ENCODE measurements at places on chromosomes 3 and 15. TPM values are rescaled to one million over a fixed set of nuclear protein-coding genes. Genes with fewer than 3 reads are reported as not detected.

The VGLL3 gene
- total RNA-seq = 3.1 TPM

The GRAMD1C gene
- total RNA-seq = 0.23 TPM

The THPO gene
- total RNA-seq = 0.74 TPM

The STRA6 gene
- total RNA-seq = 12.9 TPM

The TMEM40 gene
- total RNA-seq = 0.10 TPM

The DUSP7 gene
- total RNA-seq = 4.3 TPM

The MKRN3 gene
- total RNA-seq = 9.6 TPM

The SMAD6 gene
- total RNA-seq = 3.4 TPM

The TM6SF1 gene
- 0.04 TPM for total RNA-seq

The PTH1R gene
- not detected for total RNA-seq

The CNTN6 gene
- 0.37 TPM for total RNA-seq

The CELSR3 gene
- 3.1 TPM for total RNA-seq

DNA sequence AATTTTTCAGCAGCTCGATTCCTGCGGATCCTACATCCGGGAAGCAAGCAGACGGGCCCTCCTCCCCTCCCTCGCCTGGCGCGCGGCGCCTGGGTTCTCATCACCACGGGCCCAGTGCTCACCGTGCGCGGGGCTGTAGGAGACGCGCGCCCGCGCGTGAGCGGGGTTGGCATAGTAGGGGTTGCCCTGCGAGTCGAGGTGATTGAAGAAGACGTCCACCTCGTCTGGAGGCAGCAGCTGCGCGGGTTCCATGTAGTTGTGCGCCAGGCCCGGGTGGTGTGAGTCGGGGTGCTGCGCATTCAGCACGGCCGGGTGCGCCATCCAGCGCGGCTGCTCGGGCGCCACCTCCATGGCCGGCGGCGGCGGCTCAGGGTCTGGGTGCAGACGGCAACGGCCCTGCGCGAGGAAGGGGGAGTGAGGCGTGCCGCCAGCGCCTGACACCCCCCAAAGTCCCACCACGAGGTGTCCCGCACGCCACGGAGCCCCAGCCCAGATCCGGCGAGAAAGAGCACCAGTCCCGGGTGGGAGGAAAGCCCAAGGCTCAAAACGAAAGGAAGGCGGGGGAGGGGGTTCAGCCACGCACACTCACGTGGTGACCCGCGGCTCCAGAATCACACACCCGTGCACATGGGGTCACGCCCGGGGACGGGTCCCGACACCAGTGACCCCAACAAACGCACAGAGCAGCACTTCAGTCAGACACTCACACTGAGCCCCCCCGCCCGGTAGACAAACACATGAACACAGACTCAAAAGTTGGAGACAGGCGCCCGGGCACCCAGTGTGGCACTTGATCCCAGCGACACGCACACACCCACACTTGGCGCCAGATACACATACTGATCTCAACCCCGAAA is 6.1 kb downstream of the GATA2 start:
- DNase-seq = no peak

DNA sequence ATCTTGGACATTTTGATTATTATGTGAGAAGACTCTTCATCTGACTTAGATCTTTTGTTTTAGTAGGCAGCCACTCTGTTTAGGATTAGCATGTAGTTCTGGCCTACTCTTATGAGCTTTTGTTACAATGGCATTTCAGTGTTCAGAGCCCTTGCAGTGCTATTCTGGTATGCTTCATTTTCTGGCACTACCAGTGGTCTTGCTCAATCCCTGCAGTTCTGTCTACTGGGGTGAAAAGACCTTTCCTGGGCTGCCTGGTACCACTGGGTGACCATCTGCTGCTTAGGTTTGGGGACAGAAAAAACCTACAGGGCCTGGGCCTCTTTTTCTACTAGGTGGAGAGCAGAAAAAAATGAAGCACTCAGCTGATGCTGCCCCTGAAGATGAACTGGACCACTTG is 42.5 kb downstream of the IL16 start:
- no peak for DNase-seq

- no peak for DNase-seq
These were observed 96.8 kb upstream of the ROBO2 start for GRCh38 chr3:76943058-76943457.

DNA sequence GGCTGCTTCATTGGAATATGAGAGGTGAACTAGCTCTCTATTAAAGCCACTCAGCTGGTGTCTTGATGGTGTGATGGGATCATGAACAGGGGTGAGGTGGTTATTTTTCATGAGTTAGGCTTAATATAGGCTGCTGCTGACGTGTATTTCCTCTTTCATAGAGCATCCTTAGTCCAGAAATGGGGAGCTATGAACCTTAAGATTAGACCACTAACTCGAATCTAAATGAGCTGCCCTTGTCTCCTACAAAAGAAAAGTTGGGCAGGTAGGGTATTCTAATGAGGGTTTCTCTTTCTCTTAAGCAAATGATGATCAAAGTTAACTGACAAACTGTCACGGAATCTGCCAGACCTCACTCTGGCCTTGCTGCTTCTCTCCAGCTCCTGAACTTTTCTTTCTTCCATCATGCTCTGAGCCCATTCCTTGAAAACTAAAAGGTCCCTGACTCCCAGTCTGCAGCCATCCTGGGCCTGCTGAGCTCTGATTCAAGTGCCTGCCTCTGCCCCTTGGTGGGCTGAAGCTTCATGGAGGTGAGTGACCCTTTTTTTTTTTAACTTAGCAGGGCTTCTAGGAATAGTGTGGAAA is at the start of gene TRIM69:
Gene TRIM69 (plus strand): TSS at position 348 of the 585 bp plus-strand sequence. CDS start 177 bp downstream, at position 525.
- no peak for DNase-seq

GRCh38 chr3:15572138-15572537 is 29.2 kb downstream of the HACL1 start:
- no peak for DNase-seq

GRCh38 chr3:147398813-147399534 is 7.4 kb downstream of the ZIC4 start:
- DNase-seq = no peak

DNA sequence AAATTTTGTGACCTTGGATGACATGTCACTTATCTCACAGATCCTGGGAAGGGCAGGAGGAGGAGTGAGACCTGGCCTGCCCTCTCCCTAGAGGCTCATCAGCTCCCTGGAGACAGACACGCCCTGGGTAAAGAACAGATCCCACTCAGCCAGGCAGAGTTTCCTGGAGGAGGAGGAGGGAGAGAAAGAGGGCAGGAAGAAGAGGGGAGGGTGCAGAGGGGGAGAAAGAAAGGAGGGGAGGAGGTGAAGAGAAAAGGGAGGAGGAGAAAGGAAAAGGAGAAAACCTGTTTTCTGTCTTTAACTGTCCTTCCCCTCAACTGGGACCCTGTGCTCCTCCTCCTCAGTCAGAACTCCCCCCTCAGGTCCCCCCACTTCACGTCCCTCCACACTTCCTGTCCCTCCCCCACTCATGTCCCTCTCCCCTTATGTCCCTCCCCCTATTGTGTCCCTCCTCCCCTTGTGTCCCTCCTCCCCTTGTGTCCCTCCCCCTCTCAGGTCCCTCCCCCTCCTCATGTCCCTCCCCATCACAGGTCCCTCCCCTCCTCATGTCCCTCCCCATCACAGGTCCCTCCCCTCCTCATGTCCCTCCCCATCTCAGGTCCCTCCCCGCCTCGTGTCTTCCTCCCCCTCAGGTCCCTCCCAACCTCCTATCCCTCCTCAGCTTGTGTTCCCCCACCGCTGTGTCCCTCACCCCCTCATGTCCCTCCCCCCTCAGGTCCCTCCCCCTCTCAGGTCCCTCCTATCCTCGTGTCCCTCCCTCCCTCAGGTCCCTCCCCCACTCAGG is 52.3 kb upstream of the CGNL1 start:
- peak; percentile 92 for DNase-seq

DNA sequence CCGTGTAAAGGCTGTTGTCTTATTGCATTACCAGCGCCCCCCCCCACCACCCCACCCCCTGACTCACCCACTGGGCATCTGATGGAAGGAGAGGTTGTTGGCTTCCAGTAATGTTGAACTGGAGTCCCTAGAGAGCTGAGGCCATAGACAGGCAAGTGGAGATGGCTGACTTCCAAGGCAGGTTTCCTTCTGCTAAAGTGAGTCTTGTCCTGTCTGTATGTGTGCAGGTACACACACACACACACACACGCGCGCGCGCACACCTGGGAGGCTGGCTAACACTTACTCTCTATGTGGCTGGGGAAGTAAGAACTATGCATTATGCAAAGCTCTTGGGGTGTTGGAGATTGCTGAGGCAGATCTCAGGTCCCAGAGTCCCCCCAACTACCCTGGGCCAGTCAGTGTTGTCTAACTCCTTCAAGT is 1.6 kb upstream of the KY start:
- no peak for DNase-seq

- DNase-seq = no peak
These were observed 57.5 kb upstream of the ACAN start for GRCh38 chr15:88745696-88746095.

- DNase-seq = no peak
These were observed 98.9 kb upstream of the ST8SIA2 start for GRCh38 chr15:92294759-92295158.

- no peak for DNase-seq
These were observed 69.3 kb upstream of the SMAD3 start for GRCh38 chr15:66996094-66996493.

GRCh38 chr3:2714834-2715233 is 395.3 kb downstream of the IL5RA start:
- DNase-seq = no peak

DNA sequence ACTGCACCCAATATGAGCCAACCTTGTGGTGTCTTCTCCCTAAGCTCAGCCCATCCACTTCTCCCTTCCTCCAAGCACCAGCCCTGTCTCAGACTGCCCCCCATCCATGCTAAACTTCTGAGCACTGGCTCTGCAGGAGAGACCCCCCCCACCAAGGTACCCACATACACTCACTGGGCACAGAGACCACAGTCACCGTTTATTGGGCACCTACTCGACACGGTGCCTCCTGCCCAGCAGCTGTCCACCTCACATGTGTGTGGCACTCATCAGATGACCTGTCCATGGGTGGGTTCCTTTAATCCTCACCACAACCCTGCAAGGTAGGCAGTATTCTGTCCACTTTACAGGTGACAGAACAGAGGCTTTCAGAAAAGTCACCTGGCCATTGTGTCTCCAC is 22.3 kb upstream of the SFMBT1 start:
- no peak for DNase-seq

- no peak for DNase-seq
These were observed 163.9 kb upstream of the WNT5A start for GRCh38 chr3:55651011-55651410.

DNA sequence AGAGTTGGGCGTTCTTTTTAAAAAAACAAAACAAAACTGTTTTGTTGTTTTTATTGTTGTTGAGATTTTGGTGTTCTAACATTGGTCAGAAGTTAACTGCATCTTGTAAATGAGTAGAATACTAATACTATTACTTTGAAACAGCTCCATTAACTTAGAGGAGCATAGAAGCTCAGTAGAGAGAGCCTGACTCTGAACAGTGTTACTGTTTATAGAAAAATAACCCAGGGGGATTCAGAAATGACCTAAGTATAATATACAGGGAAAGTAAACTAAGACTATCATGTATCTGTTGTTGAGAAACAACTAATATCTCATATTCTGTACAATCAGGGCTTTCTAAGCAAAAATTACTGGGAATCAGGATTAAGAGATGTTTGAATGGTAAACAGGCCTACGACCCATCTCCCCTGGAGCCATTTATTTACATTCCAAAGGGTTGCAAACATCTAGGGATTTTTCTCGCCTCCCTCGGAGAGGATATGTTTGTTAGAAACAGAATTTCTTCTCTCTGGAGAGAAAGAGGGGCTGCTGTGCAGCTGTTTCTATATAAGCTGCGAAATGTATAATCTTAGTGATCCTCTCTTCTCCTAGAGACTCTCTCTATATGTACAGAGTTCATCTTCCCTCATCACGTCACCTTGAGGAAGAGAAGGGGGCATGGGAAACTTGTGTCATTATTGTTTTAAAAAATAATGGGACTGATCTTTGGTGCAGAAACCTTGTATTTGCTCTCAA is 827.5 kb upstream of the DPPA4 start:
- no peak for DNase-seq

- no peak for DNase-seq
These were observed 31.8 kb downstream of the HEG1 start for GRCh38 chr3:125023833-125024555.

- peak; percentile 91 for DNase-seq
These were observed 108.5 kb upstream of the PFN2 start for GRCh38 chr3:150079029-150079739.

DNA sequence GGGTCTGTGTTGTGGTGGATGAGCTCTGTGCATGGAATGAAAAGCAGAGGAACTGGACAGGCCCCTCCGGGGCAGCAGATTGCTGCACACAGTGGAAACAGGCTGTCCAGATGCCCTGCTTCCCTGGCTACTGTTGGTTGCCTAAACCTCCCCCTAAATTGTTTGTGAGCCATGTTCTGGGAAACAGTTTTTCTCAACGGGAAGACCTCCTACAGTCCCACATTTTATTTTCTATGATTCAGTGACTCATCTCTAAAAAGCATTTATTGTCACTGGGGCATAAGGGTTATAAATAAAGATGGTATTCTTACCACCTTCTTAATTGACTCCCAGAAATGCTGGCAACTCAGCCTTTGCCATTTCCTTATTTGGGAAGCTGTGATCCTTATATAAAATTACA is 20.3 kb upstream of the PTPN9 start:
- no peak for DNase-seq

GRCh38 chr15:68589053-68589452 is 10.3 kb downstream of the CORO2B start:
- DNase-seq = no peak

DNA sequence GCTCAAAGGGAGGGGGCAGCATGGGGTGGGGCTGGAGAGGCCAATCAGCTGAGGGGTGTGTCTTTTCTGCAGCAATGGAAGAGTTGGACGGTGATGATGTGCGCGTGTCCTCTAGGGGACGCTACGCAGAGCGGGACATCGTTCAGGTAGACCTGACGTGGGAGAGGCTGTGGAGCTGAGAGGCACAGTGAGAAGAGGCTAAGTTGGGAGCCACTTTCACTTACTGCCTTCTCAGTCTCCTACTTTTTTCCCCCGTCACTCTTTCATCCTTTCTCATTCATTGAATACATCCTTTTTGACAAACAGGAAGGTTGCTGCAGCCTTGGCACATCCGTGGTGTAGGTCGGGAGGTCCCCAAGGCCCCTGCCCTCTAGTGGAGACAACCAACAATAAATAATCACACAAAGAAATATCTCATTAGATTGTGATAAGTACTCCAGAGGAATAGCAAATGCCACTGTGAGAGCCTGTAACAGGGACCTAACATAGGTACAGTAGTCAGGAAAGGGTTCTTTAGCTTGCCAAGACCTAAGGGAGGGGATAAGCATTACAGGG is 4.4 kb upstream of the BRPF1 start:
- no peak for DNase-seq

- DNase-seq = no peak
These were observed 34.7 kb downstream of the GAP43 start for GRCh38 chr3:115658032-115658336.

DNA sequence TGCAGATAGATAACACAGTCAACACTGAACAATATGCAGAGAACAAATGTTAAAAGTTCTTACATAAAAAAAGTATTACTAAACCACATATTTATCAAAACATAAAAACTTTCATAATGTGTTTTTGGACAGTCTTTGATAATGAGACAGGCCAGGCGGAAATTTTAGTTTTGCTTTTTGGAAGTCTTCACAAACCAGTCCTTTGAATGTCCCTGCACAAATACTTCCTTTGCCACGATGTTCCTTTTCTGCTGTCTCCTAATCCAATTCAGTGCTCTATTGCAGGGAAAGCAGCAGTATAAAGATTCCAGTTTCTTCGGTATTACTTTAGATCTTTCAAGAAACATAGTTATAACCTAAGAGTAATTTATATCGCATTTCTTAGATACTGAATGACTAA is 135.9 kb downstream of the TBL1XR1 start:
- DNase-seq = no peak

GRCh38 chr15:60235951-60236710 is 161.7 kb downstream of the ANXA2 start:
- DNase-seq = no peak

GRCh38 chr3:11632564-11632963 is 11.2 kb downstream of the VGLL4 start:
- DNase-seq = no peak
